Activated naive CD8-positive, alpha-beta T cell treated with anti-CD3 and anti-CD28 coated beads for 36 hours (primary cell): ENCODE measurements at places on chromosomes 7 and 10. TPM values are rescaled to one million over a fixed set of nuclear protein-coding genes. Genes with fewer than 3 reads are reported as not detected.

GRCh38 chr7:155477476-155477875 is 19.5 kb downstream of the EN2 start:
- DNase-seq: no peak

DNA sequence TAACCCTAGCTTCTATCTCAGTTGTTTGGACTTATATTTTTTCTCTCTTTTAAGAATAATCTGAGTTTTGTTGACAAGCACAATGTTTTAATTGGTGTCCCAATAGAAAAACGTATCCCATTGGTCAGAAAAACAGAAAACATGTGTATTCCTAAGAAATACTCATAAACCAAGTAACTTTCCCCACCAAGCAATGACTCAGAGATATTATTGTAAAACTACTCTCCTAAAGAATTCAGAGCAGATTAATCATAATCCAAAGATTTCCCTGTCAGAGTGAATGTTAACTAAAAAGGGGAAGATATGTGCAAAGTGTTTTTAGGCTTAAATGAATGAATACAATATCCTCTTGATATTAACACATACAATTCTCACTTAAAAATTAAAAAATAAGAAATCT is 29.4 kb upstream of the MBL2 start:
- no peak for DNase-seq

Gene CPN1
- not detected for total RNA-seq

DNA sequence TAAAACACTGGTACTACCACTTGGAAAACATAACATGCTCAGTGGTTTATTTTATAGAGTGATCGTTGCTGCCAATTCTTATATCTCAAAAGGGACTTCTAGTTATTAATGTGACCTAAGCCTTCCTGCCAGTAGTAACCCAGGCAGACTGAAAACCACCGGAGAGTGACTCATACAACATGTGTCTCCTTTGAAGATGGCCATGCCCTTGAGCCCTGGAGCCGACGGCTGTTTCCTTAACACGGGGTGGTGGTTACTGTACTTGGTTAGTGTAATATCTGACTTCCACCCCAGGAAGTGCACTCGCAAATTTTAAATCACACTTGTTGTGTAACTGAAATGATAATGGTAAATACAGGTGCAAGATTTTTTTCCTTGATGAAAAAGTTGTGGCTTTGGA is 30.5 kb downstream of the JAKMIP3 start:
- peak; percentile 22 for DNase-seq

GRCh38 chr7:105978035-105978434 is 15.0 kb downstream of the CDHR3 start:
- DNase-seq: no peak

DNA sequence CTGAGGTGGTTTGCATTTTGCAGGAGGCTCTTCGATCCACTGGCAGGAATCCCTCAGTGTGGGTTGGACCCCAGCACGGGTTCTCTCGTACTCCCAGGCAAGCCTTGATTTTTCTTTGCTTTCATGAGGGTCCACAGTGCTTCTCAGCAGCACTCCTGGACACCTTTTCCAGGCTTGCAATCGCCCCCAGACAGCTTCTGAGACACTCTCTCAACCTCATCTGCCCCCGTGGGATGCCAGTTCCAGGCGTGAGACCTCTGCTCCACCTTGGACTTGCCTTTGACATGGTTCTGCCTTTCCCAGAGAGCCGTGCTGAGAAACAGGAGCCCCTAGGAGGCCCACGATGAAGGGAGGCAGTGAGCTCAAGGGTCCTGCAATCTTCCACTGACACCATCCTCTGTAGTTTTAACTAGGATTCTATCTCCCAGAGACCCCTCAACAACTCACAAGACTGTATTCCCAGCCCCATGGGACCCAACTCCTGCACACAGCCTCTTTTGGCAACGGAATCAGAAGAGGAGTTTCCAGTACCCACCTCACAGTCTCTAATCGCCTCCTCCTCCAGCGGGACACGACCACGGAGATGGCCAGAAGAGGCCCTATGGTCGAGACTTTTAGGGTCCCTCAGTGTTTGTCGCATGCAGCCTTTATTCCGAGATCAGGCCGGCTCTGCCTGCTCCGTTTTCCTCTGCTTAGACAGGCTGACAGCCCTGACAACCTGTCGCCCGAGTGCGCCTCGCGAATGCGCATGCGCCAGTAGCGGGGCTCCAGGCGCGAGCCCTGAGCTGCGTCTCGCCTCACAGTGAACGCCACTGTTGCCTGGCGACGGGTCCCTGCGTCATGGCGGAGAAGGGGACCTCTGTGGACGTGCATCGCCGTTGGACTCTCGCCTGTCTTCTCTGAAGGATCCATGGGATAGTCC is 26.0 kb upstream of the ZNF273 start:
- DNase-seq: peak; percentile 82

Gene HOXA3
- total RNA-seq: not detected

Gene MACC1
- 0.14 TPM for total RNA-seq

Gene IL2RA
- total RNA-seq: 698 TPM

- no peak for DNase-seq
These were observed 23.2 kb downstream of the SLK start for GRCh38 chr10:103990121-103990520.

DNA sequence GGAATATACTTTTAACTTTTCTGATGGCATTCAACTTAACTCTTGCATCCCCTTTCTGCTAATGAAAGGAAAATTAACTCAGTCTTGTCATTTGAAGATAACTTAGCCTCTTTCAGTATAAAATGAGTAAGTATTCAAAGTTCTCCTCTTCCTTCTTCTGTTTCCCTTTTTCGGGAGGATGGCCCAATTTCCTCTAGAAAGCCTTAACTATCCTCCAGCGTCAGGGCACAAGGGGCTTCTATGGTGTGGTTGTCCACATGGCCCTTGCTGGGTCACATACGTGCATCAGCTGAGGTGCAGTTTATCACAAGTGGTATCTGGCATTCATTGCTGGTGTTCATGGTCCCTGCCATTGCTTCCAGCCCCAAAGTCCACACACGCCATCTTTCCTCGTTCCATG is 17.8 kb upstream of the GSAP start:
- no peak for DNase-seq

GRCh38 chr10:124545351-124546054 is 83.9 kb downstream of the LHPP start:
- no peak for DNase-seq

DNA sequence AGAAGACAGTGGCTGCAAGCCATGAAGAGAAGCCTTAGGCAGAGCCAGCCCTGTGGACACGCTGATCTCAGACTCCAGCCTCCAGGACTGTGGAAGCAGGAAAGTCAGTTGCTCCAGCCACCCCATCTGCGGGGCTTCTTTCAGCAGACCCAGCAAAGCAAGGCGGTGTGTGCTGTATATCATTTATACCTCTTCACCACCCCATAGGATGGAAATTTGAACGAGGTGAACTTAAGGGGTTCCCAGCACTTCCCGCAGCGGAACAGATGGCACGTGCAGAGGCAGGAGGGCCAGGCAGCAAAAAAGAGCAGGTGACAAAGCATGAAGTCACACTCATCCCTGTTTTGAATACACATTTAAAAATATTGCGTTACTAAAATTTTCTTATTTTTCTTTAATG is 159.4 kb downstream of the ADARB2 start:
- no peak for DNase-seq

DNA sequence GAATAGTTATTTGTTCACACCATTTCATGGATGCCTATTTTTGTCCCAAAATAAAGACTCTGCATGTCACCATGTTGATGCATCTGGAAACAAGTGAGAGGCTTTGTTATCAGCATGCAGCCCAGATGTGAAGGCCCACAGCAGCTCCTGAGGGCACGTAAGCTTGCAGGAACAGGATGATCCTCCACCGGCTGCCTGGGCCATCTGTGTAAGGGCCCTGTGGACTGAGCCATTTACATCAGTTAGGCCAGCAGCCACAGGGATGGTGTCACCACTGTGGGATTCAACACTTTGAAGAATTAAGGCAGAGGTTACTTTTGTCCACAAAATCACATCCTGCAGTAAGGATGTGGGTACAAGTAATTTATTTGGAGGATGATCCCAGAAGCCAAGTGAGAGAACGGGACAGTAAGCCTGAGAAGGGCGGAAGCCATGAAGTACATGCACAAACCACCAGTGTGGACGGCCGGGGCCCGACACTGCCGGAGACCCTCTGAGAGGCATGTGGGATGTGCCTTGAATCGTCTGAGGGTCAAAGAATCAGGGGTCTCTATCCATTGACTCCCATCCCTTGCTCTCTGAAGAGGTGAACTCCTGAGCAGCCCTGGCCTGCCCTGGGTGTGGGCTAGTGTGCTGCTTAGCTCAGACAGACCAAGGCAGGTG is 609.7 kb downstream of the DNAJB6 start:
- no peak for DNase-seq

DNA sequence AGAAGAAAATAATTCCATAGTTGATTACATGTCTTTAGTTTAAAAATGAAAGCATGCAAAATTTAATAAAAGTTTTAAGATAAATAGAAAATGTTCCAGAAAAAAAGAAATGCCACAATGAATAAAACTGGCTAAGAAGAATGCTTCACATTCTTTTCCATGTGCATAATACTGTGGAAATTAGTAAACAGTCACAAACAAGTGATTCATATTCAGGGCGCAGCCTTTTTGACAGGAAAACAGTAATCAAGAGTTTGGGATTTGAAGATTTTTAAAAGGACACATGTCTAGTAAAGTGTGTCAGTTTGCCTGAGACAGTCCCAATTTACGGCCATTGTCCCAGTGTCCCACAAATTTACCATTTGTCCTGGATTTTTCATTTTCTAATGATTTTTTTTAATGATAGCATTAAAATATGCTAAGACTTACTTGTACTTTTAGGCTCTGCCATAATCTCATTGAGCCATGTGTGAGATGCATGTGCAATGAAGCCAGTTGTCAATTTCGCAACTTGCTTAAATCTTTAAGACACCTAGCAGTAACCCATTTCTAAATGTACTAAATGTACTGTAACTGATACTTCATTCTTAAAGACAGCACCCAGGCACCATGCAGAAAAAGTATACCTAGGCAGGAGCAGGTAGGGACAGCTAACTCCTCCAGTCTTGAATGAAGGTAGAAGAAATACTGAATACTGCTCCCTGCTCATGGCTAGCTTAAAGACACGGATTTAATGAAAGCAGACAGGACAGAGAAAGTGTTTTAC is 46.9 kb downstream of the ZNF438 start:
- DNase-seq: no peak

DNA sequence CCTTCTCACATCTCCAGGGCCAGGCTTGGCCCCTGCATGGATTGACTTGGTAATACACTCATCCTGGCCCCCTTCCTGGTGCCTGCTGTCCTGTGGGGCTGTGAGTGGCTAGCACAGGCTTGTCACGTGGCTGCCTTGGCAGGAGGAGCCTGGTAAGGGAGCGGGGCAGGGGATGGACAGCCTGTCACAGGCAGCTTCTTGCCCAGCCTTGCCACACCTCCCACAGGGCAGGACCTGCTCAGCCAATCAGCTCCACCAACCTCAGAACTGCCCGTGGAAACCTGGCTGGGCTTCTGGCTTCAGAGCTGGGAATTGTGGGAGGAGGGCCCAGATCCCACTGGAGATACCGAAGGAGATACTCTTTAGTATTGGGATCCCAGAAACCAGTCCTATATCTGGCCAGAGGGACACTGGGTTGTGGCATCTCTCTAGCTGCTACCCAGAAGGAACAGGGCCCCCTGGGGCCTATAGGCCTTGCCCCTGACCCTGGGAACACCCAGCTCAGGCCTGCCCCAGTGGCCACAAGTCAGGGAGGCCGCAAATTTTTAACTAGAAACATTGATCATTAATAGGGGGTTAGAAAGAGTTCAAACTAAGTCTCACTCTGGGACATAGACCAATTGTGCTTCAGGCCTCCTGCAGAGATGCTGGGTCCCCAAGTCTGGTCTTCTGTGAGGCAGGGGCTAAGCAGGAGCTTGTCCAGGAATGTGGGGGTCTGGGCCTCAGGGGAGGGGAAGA is at the start of gene HOGA1:
Gene HOGA1, plus strand, starts transcription at position 330 of the 738 bp plus-strand sequence. Its CDS starts 315 bp downstream, at position 645.
- DNase-seq: no peak

DNA sequence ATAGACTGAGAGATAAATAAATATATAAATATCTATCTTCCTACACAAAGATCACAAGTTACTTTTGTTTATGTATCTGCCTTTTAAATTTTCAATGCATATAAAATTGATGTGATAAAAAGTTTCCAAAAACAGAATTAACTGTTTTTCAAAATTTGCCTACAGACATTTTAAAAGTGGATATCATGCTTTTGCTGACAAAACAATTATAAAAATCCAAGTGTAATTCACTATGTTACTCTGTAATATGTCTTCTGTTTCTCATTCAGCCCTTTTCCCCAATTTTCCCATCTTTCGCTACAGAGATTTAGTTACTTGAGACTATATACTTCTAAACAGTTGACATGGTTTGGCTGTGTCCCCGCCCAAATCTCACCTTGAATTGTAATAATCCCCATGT is 37.7 kb downstream of the SLC25A13 start:
- no peak for DNase-seq

Gene ASAH2
- 5.9 TPM for total RNA-seq

- no peak for DNase-seq
These were observed 85.3 kb downstream of the SEMA3C start for GRCh38 chr7:80833289-80834268.

- DNase-seq: no peak
These were observed 109.0 kb upstream of the TMEM106B start for GRCh38 chr7:12102126-12102525.

GRCh38 chr10:33174674-33175434 is 159.6 kb downstream of the NRP1 start:
- no peak for DNase-seq

Gene OPN1SW
- not detected for total RNA-seq

DNA sequence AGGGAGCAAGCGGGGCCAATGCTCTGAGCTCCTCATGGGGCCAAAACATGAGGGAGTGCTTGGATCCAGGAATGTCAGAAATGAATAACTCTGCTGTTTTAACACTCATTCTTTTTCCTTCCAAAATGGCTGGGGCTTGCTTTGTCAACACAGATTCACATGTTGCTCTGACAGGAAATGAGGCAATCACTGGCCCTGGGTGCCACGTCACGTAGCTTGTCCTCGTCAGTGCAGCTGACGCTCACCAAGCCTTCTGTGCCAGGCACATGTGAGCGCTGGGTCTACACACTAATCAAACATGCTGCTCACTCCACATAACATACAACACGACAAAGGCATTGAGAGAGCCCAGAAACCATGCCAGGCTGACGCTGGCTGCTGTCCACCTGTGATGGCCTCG is 198.9 kb downstream of the WDR37 start:
- DNase-seq: no peak

Gene PDGFA
- total RNA-seq: 4.1 TPM

- no peak for DNase-seq
These were observed 3.2 kb upstream of the SUPV3L1 start for GRCh38 chr10:69176823-69177222.

GRCh38 chr7:50822706-50823105 is 40.0 kb upstream of the GRB10 start:
- no peak for DNase-seq

DNA sequence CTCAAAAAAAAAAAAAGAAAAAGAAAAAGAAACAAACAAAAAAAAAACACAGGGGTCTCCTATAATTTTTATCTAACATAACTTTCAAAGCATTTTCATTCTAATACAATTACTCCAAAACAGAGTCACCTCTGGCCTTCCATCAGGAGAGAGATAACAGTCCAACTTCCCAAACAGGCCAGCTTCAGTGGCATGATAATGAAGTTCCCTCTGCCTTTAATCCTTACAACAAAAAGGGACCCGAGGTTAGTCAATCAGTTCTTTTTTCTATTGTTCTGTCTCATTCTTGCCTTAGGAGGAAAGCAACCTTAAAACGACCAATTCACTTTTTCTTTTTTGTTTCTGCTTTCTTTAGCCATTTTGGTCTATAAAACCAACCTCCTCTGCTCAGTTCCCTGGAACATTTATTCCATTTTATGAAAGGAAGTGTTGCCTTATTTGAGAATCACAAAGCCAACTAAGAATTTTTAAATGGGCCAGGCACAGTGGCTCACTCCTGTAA is 16.5 kb upstream of the FXYD4 start:
- DNase-seq: no peak

Gene KLF14
- not detected for total RNA-seq

Gene ATP6V1F
- 127 TPM for total RNA-seq

Gene EBLN1
- total RNA-seq: not detected
